ENCODE measurements at places on chromosomes 11 and 22.

GRCh38 chr22:49786976-49787706 lies 40.5 kb downstream of the BRD1 start:
- no peak for DNase-seq

DNA sequence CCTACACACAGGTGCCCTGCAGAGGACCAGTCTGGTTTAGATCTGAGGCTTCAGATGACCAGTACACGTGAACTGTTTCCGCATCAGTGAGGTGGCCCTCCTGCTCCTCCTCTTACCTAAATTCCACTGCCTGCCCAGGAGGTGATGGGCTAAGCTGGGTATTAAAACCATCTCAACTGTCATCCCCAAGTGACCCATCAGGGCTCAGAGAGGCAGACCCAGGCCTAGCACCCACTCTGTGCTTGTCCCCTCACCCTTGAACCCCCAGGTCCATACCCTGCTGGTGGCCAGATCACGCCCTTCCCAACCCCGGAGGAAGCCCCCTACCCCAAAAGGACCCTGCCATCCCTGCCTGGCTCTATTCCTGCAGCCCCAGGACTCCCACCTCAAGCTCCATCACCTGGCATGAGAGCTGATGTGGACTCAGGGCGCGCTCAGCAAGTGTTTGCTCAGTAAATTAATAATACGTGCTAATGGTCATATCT lies 21.3 kb downstream of the RSPH14 start:
- DNase-seq, result no peak

- DNase-seq, result no peak
Observed at GRCh38 chr22:50311606-50312351, 4.3 kb upstream of the PLXNB2 start.

- DNase-seq, result no peak
Observed at GRCh38 chr11:23370580-23371275, 510.5 kb upstream of the CCDC179 start.

- no peak for DNase-seq
Observed at GRCh38 chr11:10797531-10797930, 11.2 kb downstream of the EIF4G2 start.

DNA sequence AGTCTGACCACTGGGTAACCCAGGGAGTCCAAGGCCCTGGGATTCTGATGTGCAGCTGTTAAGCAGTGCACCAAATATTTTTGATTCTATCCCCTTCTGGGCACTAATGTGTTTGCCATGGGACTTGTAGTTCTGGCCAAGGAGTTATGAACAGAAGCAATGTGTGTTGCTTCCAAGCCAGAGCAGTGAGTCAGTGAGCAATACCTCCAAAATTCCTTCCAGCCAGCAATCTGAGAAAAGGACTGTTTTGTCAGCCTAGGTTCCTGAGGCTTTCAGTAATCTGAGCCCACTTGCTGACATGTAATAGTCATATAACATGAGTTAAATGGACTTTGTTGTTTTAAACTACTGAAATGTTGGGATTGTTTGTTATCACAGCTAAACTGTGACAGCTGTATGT lies 311.4 kb downstream of the NELL1 start:
- no peak for DNase-seq

DNA sequence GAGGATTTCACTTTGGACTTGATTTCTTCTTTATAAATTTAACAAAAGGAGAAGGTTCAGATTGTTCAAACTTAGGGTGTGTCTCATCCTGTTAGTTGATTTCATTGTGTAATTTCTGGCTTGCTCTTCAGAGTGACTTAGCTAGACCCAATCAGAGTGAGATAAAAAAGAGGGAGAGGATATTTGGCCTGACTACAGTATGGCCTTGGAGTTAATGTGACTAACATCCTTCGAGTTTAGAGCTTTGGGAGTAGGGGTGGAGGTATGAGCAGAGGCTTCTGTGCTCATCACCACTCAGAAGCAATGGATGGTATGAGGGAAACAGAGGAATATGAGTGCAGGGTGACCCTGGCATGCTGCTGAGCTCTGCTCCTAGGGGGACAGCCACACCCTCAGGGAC lies 114.2 kb downstream of the ME3 start:
- DNase-seq, result no peak

DNA sequence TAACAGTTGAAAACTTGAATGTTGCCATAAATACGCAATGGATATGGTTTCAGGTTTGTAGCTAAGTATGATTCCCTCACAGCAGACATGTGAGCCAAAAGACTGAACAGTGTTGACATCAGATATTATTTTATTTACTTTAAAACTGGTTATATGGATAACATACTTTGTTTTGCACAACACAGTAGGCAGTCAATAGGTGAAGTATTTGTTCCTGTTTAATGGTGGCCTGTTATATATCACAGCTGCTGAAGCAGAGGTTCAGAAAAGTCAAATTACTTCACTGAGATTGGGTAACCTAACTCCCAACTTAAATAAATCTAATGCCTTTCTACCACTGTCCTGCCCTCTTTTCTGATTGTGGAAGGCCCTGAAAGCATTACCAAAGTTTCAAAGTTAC lies 44.6 kb downstream of the YAP1 start:
- no peak for DNase-seq

DNA sequence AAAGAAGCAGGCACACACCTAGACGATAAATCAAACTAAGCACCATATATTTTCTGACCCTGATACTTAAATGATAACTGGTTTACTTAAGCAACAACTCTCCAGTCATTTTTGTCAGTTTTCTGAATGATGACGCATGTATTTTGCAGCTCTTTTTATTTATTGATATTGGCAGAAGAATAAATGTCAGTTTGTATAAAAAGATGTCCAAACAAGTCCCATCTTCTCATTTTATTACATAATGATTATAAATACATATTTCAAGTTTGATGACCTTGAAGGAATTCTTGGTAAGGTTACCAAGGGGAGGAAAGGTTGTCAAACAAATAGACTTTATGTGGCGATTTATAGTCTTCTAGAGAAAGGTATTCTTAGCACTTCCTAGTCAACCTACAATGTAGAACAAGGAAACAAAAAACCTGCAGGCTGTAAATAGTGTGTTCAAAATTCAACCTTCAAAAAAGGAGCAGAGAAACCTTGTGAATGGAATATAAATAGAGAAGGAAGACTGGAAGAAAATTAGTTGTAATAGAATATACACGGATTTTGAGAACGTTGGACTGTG lies 190.7 kb downstream of the JRKL start:
- DNase-seq, result no peak

DNA sequence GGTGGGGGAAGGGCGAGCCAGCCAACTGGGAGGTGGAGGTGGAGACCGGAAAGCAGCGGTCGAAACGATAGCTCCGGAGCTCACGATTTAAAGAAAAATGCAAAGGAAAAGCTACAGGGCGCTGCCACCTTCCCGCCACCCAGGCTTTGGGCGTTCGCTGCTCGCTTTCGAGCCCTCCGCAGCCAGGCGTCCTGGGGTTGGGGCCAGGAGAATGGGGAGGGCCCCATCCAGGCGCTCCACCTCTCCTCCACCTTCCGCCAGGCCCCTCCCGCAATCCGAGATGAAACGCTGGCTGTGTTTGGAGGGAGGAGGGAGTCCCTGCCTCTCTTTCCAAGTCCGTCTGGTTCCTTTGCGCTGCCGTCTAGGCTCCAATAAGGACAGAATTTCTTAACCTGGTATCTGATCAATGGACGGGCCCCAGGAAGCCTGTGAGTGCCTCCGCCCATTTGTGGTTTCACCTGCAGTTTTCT lies 483 bp upstream of the ABTB2 start:
- DNase-seq, result no peak

- no peak for DNase-seq
Observed at GRCh38 chr11:91857179-91857578, 367.4 kb upstream of the FAT3 start.

GRCh38 chr11:100562128-100562527 lies 125.0 kb upstream of the ARHGAP42 start:
- DNase-seq, result no peak

- no peak for DNase-seq
Observed at GRCh38 chr11:2927851-2928604, 1.2 kb downstream of the PHLDA2 start.

- no peak for DNase-seq
Observed at GRCh38 chr11:130379276-130379675, 49.1 kb downstream of the ADAMTS8 start.

- no peak for DNase-seq
Observed at GRCh38 chr22:20086763-20087162, 6.7 kb downstream of the DGCR8 start.

DNA sequence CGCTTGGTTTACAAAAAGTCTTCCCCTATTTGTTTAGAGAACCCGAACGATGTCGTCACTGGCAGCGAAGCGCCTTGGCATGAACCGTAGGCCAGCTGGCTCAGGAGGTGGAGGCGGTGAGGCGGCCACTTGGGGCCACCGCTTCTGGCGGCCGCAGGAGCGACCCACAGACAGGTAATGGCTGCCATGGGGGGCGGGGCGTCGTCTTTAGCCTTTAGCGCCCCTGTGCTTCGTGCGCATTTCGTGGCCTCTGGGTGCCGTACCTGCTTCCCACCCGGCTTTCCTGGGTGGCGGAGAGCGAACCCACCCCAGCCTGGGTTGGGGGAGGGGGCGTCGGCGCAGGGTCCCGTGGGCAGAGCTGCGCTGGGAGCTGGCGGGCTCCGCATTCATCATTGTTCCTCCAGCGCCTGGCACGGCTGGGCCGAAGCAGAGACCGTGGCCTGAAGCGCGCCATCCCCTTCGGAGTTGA lies 469 bp upstream of the OSBP2 start:
- peak; percentile 70 for DNase-seq

DNA sequence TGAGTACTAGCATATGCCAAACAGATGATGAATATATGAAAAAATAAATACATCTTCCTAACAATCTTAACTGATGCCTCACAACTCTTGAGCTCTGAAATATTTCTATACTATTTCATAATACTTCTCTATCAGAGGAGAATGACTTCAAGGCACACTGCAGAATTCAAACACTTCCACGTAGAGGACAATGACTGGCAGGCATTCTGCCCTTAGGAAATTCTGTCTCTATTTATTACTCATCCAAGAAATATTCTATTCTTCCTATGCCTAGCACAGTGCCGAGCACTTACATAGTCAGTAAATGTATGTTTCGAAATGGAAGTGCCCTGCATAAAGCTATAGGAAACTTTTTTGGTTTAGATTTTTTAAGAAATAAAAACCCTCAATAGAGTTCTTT lies 809.1 kb downstream of the DLG2 start:
- no peak for DNase-seq
